Activated T-cell treated with anti-CD3 and anti-CD28 coated beads for 48 hours (primary cell): ENCODE measurements at places on chromosomes 3 and 15.

DNA sequence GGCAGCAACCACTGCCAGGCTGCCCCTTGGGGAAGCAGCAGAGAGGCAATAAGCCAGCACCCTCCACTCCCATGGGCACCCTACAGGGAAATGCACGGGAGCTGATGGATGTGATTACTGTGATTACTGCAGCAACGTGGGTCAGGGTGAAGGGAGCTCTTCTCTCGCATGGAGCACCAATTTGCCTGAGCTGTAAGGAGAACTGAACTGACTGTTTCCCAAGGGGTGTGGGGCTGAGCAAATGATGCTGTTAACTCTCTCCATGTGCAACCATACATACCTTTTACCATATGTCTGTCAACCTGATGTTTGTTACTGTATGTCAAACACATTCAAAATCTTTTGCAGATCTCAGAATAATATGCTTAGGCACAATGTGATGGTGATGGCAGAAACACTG, 680.6 kb downstream of the SQOR start:
- DNase-seq: no peak

GRCh38 chr3:156416846-156417558, 137.9 kb downstream of the SSR3 start:
- DNase-seq: no peak

GRCh38 chr15:73978896-73979295, 13.2 kb downstream of the STOML1 start:
- no peak for DNase-seq

DNA sequence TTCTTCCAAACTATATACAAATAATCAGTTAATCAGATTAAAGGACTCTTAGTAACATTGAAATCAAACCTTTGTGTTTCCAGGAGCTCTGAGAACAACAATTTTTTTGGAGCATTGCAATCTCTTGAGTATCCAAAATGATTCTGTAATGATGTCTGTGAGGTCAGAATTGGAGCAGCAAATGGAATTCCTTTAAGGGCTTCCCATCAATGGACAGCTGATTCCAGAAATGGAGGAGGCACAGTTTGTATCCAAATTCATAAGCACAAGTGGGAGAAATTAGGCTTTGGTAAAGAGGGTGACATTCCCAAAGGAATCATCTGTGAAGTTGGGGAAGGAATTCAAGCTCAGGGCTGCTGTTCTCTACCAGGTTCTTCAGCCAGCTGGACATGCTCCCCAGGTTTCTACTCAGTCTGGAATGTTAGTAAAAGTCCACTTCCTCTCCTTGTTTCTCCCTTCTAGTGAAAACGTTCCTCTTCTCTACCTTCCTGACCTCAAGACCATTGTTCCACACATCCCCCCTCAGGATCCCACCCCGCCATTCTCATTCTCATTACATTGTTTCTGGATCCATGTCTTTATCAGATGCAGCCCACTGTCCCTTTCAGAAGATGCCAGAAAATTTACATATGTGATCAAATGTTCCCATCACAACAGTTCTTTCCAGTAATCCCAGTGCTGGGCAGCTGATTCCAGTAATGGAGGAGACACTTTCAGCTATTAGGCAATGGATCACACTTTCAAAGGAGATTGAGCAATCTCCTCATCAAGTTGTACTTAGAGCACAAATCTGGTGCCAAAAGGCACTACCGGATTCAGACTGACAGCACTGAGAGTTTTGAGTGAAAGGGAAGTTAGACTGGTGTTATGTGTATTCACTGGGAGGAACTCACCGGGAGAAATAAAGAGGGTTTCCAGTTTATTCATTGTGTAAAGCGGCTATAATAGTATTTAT, 391.3 kb upstream of the TPRG1 start:
- no peak for DNase-seq

- no peak for DNase-seq
These were observed 556.2 kb upstream of the CBLB start for GRCh38 chr3:106425026-106425425.

GRCh38 chr3:32437896-32438295, 46.2 kb downstream of the CMTM7 start:
- no peak for DNase-seq

- no peak for DNase-seq
These were observed 345.5 kb downstream of the EPHB1 start for GRCh38 chr3:135140591-135140990.

GRCh38 chr3:193446965-193447602, 68.5 kb upstream of the ATP13A5 start:
- DNase-seq: no peak

- DNase-seq: no peak
These were observed 14.9 kb upstream of the LEKR1 start for GRCh38 chr3:156811089-156811862.

- no peak for DNase-seq
These were observed 17.8 kb downstream of the SPTBN5 start for GRCh38 chr15:41876007-41876406.

GRCh38 chr3:169390741-169391305, 272.7 kb downstream of the MECOM start:
- DNase-seq: no peak

- DNase-seq: no peak
These were observed 1.9 kb downstream of the SPINT1 start for GRCh38 chr15:40845511-40846284.

- no peak for DNase-seq
These were observed 870 bp upstream of the TSEN2 start for GRCh38 chr3:12483410-12483809.

DNA sequence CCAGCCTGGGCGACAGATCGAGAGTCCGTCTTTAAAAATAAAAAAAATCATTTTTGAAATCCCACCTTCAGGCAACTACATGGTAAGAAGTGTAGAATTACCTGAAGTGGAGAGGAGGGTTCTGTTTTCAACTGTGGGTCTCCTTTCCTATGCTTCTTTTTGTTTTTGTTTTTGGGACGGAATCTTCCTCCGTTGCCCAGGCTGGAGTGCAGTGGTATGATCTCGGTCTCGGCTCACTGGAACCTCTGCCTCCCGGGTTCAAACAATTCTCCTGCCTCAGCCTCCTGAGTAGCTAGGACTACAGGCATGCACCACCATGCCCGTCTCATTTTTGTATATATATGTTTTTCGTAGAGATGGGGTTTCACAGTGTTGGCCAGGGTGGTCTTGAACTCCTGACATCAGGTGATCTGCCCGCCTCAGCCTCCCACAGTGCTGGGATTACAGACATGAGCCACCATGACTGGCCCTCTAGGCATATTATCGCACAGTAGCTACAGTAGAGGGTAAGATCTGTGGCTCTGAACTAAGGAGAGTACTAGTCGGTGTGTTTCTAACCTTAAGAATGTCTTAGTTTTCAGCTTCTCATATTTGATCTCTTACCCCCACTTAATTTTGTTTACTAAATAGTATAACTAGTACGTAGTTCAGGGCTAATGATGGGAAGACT, 8.5 kb downstream of the EBLN2 start:
- no peak for DNase-seq
